ENCODE measurements at places on chromosomes 2 and 18.

DNA sequence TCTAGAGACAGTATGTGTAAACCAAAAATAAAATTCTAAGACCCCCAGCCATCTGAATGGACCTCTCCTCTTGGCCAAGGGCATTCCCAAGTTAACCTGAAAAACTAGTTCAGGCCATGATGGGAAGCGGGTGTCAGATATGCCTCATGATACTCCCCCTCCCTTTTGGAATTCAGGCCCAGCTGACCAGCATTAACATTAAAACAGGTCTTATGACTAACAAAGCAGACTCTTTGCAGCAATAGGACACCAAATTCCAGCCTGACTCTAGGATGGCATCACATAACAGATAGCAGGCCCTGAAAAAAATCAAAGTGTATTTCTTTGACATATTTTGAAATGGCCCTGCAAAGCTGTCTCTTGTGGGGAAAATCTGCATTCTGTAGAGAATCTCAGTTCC lies 73.3 kb upstream of the L3MBTL4 start:
- no peak for DNase-seq

GRCh38 chr2:29309090-29310029 lies 194.1 kb downstream of the CLIP4 start:
- DNase-seq: peak; percentile 38

DNA sequence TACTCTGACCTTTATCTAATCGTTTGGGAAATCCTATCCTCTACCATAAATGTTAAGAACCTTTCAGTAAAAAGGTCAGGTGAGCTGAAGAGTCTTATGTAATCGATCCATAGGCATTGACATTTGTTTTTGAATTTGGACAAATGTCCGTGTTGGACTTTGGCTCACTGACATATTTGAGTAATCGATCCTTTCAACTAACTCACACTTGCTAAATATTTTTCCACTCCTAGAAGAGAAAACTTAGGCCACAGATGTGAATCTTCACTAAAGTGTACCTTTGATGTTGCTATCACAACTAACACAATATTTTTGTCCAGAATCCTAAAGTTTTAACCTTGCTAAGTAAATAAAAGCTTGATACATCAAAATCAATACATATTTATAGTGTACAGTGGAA lies 89.5 kb downstream of the CCDC102B start:
- DNase-seq: no peak

DNA sequence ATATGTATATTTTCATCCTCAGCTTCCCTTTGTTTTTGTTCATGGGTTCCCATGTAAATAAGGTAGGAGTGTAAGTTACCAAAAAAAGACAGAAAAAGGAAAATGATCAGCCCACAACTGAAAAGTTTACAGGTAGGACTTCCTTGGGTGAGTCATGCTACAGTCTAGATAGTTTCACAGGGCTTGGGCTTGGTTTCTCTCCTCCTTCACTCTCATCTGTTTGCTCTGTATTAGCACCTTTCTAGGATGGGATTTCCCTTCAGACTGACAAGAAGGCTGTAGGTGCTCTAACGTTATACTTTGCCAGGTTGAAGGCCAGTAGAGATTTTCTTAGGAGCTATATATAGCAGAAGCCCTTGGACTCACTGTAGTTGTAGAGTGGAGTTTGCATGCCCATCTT lies 57.9 kb downstream of the FAM171B start:
- no peak for DNase-seq

DNA sequence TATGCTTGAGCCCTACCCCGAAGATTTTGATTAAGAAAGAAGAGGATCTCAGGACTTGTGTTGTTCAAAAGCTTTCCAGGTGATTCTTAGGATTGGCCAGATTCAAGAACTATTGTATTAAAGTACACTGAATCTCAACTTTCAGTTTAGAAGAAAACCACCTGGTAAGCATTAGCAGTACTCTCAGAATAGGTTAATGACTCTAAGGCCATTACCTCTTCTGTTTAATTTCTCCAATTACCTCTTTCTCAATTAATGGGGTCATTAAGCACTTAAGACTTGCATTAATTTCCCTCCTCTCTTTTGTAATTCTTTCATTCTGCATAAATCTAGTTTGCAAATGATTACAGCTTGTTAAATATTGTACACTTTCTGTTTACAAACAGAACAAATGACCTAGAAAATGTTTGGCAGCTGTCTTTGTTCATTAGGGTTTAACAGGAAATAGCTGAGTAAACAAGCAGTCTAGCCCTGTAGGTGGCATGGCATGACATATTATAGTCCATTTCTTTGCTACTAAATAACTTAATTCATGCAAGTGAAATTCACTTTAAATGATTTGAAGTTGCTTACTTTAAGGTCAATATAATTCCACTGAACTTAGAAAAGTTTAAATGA lies 20.4 kb upstream of the TDRD15 start:
- no peak for DNase-seq

- peak; percentile 83 for DNase-seq
Observed at GRCh38 chr2:6865346-6866274, at the start of gene CMPK2. CMPK2 (minus strand) TSS chr2:6865907; CDS start chr2:6865696, 211 bp downstream.

- no peak for DNase-seq
Observed at GRCh38 chr2:223591596-223591995, 10.6 kb downstream of the SCG2 start.

DNA sequence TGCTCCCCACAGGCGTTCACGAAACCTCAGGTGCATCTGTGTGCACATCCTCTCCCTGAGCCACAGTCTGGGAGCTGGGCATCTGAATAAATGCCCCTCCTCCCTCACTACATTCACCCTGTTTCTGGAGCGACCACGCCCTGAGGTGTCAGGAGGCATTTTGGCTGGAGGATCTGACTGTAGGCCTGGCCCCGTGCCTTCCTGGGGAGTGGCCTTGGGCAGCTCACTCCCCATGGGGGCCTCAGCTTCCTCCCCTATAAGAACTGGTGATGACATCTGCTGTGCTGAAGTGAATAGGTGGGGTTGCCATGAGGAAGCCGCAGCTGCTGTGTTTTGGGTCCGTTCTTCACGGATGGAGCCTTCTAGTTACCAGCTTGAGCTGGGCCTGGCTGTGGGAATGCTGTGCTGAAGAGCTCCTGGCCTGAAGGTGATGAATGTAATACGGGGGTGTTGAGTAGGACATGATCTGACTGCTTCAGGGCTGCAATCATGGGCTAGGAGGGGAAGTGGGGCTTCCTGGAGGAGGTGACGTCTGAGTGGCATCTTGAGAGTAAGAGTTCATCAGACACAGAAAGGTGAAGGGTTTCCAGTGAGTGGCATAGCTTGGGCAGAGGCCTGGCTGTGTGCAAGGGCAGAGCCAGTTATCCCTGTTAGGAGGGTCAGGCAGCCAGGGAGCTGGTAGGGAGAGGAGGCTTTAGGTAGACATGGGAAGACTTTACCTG lies 58.2 kb downstream of the GLI2 start:
- no peak for DNase-seq

DNA sequence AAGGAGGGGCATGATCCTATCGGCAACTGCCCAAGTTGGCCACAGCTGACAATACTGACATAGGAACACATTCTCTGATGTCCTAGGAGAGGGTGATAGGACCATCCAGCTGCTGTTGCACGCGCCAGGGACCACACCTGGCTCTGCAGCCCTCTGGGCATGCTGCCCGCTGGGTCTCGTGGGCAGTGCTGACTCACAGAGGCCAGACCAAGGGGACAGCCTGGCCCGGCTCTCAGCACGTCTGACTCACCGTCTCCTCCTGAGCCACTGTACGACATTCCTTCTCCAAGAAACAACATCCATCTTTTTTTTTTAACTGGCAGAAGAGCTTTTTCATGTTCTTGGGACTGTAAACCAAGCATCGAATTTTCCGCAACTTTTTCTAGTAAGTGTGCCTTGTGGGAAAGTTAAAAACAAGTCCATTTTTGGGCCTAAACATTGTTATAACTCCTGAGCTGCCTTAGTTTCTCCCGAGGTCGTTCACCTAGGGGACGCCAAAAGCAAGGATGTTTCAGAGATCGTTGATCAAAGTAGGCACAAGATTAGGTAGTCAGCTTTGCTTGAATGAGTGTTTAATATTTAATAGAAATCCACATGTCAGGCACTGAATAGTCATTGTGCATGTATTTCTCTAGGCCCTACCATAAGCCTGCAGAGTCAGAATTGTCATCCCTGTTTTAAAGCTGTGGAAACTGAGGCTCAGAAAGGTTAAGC lies 100.3 kb downstream of the TTC32 start:
- DNase-seq: no peak

DNA sequence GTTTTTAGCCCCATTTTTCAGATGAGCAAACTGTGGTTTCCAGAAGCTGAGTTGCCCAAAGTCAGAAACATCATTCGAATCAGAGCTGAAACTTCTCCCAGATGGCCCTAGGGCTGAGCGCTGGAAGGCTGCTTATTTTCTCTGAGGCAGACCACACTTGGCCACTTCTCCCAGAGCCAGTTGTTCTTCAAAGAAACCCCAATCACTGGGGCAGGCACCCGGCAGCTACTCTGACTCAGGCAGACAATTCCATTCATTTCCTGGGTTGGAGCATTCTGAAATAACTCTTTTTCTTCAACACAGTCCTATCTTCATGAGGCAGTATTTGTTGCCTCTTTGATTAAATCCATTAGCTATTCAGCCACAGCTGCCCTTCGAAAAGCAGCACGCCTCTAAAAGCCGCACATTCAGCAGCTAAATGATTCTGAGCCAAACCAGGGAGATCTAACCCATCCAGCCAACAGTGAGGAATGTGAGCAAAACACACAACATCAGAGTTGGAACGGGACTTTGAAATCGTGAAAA lies 40.9 kb downstream of the LRATD1 start:
- no peak for DNase-seq

- DNase-seq: no peak
Observed at GRCh38 chr18:28792404-28793086, 615.6 kb upstream of the CDH2 start.

DNA sequence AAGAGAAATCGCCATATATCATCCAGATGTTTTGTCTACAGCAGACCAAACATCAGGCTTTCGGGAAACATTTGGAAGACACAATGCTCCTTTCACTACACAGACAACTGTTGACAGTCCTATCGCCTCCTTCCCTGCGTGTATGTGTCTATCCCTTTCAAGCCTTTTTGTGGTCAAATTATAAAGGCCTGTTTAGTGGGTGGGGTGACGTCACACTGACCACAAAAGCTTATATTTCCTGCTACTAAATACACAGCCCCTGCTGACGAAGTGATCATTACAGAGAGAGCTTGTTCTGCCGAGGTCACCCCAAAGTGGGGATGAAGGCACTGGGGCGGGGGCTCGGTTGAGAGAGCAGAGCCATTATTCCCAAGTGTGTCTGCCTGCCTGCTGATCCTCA lies 302.7 kb upstream of the TNP1 start:
- DNase-seq: no peak

- DNase-seq: no peak
Observed at GRCh38 chr2:104405623-104406022, 448.3 kb upstream of the POU3F3 start.

- DNase-seq: no peak
Observed at GRCh38 chr18:33781429-33781828, 203.4 kb downstream of the ASXL3 start.

DNA sequence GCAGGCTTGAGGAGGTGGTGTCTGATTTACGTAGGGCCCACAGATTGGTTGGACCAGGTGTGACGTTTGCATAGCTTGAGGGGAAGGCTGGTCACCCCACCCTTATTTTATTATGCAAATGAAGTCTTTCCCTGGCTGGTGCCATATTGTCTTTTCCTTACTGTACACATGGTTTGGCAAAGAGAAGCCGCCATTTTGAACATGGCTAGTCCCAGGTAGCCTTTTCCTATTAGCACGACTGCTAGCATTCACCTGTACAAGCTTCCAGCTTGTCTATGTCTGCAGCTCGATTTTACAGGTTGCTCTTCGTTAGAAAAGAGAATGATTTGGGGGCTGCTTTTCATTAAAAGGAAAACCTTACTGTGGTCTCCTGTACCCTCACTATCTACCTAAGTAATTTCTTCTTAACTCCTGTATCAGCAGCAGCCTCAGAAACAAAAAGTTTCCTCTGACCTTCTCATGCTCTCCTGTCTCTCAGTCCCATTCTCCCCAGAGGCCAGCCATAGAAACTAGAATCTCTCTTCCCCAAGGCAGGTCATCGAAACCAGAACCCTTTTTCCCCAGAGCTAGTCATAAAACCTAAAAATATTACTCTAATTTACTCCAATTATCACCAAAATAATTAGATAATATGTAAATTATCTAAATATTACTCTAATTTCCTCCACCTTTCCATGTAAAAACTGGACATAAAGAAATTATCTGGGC lies 151.8 kb downstream of the B3GNT2 start:
- no peak for DNase-seq

DNA sequence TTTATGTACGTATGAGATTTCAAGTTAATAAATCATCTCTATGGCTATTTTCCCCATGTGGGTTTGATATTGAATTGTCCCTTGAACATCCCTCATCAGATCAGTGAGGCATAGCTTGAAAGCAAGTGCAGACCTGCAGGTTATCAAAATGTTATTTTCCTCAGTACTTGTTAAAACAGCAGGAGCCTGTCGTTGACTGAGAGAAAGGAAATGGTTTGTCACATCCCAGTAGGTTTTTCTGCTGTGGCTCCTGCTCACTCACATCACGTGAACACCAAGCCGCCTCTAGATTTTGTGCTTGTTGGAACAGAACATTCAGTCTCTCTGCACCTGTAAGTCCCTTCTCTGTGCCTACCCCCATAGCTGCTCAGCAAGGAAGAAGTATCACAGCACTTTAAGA lies 340.3 kb downstream of the CELF4 start:
- DNase-seq: no peak

DNA sequence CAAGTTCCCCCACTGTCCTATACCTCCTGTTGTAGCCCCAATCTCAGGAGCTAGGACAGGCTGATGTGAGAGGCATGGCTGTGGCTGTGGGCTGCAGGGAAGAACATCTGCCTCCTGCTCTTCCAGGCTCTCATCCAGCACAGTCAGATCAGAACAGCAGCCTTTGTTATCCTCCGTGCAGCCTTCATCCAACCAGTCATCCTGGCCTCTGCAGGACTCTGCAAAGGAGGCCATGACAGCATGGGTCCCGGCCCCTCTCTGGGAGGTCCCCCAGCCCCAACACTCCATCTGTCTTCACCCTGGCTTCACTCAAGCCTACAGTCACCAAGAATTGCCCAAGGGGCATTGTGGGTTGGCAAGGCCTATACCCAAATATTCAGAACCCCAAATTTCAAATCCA lies 223.2 kb upstream of the COPS8 start:
- DNase-seq: no peak

DNA sequence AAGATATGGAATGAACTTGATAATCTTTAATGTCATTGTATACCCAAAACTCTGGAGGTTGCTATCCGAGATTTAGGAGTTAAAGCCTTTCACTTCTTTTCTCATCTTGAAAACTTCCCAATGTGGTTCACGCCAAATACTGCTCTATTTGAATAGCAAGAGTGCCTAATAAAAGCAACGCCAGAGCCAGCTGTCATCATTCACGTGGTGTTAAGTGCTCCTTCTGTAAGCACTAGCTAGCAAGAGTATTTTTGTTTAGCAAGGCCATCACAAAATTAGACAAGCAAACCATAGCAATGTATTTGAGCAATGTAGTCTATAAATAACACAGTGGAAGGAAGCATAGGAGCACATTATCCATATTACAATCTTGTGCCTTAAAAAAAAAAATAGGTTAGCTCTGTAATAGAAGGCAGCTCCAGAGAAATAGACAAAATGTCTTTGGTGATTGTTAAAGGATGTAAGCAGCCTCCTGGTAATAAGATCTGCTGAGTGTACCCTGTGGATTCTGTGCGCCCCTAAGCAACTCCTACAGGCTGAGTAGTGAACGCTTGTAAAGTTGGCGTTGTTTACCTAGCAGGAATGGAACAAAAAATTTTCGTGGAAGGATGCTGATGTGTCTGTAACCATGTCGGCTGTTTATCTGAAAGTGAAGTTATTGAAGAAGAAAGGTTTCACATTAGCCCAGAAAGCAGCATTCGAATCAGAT lies 518.0 kb downstream of the CNTNAP5 start:
- no peak for DNase-seq

Measured in GM12892 (cell line).